ENCODE measurements at places on chromosomes 13 and 19.
A peak's percentile ranks its signal among the peaks of the same experiment; 100 is the strongest.

GRCh38 chr13:33743438-33744368 is 74.2 kb upstream of the RFC3 start:
- peak; percentile 50 for DNase-seq

DNA sequence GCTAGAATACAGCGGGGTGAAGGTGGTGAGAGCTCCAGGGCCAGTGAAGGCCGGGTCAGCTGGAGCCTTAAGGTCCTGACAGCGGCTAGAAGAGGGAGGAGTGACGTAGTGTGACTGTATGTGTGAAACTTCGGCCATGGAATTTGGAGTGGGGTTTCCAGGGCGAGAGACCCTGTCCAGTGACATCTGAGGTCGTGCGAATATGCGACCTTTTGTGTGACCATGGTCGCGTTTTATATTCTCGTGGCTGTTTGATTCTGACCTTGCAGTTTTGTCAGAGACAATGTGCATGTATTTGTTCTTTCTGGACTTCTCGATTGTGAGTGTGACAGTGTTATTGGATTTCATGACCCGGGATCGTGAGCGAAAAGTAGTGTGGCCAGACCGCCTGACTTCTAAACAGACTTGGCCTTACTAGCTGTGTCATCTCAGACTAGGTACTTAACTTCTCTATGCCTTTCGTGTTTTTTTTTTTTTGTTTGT is 405 bp upstream of the ZNF569 start:
- DNase-seq: no peak

- no peak for DNase-seq
Measured at GRCh38 chr13:97319113-97319720, 97.1 kb downstream of the MBNL2 start.

- no peak for DNase-seq
Measured at GRCh38 chr13:89749888-89750287, 1597.6 kb upstream of the MIR17HG start.

DNA sequence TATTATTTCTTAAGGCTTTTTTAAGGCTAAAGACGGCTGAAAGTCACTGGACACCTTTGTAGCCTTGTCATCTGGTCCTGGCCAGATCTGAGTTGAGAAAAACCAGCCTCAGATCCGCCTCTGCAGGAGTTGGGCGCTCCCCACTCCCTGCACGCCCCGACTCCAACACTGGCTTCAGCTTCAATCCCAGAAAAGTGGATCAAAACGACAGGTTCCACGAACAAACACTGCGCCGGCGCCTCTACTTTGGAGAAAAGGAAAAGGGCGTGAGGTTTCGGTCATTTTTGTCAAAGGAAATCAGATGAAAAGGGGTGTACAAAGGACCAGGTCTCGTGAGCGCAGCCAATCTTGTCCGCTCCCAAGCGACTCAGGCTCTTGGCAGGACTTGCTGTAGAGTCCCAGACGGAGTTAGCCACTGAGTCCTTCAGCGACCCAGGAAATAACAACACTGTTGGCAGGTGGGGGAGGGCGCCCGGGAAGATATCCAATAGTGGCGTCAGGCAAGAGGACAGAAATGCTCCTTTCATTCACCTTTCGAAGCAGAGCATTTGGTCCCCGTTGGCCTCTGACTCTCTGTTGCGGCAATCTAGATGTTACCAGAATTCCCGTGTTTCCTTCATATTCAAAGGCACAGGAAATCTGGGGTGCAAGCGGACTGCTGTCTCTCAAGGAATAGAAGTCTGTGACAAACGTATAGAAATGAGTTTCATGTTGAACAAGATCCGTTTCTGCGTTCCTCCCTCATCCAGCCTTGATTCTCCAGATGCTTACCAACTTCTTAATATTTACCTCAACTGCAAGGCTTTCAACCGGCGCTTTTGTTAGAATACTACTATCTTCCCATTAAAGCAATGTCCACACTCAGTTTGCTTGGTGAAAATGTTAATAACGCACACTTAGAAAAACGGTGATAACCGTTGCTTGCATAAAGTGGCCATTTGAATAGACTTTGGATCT is 1.8 kb upstream of the CCNA1 start:
- no peak for DNase-seq

DNA sequence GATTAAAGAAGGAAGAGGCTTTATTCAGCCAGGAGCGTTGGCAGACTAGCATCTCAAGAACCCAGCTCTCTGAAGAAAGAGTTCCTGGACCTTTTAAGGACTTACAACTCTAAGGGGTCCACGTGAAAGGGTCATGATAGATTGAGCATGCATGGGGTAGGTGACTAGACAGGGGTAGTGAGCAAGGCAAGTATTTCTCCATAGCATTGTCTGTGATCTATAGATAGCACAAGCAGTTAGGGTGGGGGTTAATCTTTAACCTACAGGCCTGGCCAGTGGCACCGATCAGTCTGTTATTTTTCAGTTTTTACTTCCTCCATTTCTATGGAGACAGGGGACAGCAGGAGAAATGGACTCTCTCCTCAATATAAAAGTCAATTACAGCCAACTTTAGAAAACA is 983.7 kb downstream of the SLITRK1 start:
- DNase-seq: no peak

GRCh38 chr19:41352609-41353465 is 885 bp downstream of the TGFB1 start:
- DNase-seq: peak; percentile 88

GRCh38 chr19:2726160-2726855 is 5.1 kb upstream of the DIRAS1 start:
- DNase-seq: no peak
